Sciatic nerve (tissue), 2 donors: ENCODE measurements at places on chromosomes 5 and 9. TPM values are rescaled to one million over a fixed set of nuclear protein-coding genes. Genes with fewer than 3 reads are reported as not detected.
A peak's percentile ranks its signal among the peaks of the same experiment; 100 is the strongest.

The ABCA1 gene
- total RNA-seq, result 65.8 TPM

The DDX46 gene
- total RNA-seq, result 47.2 TPM

The CDO1 gene
- total RNA-seq, result 72.8 TPM

The PDE6A gene
- not detected for total RNA-seq

The TSLP gene
- total RNA-seq, result 0.22 TPM

The SPINK6 gene
- not detected for total RNA-seq

The CER1 gene
- total RNA-seq, result not detected

- peak; percentile 57 for DNase-seq
These were observed 60.7 kb upstream of the ANGPTL2 start for GRCh38 chr9:127182901-127183746.

DNA sequence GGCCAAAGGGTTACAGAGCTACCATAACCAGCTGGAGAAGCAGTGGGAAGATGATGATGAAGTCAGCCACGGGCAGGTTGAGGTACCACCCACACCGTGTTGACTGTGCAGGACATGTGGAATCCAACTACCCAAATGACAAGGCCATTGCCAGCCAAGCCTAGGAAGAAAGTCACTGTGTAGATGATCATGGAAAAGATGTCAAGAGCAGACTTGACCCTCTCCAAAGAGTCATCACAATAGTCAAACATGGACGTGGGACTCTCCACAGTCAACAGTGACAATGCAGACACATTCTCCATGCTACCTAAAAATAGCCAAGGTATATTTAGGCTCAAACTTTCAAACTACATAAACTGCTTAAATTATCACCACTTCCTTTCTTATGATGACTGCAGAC, 20.9 kb upstream of the SPINK1 start:
- DNase-seq, result no peak

DNA sequence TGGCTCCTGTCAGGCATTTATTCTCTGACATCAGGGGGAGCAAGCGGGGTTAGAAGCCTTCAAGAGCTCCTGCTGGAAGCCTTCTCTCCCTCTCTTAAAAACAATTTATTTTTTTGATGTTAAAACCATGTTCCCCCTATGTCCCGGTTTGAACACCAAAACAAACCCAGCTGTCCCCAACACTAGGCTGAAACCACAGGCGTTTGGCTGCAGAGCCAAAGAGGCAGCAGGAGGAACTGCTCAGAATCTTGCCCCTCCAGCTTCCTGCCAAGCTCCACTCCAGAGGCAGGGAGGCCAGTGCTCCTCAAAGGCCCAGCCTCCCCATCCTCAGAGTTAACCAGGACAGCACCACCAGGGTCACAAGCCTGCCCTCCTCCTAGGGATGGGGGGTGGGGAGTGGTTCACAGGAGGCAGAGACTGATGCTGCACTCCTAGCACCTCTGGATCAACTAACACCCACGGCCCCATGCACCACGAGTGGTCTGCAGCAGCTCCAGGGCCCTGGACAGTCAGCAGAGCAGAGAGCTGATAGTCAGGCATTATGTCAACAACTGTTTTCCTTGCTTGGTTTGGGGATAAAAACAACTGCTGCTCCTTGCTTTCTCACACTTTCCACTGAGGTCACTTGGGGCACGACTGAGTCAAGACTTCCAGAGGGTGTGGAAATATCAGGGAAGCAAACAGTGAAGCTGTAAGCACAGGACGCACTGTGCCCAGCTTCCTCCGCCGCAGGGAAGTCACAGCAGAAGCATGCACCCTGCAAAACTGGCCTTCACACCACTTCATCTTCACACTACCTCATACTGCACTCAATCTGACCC, 96.5 kb upstream of the ADRA1B start:
- DNase-seq, result peak; percentile 66

DNA sequence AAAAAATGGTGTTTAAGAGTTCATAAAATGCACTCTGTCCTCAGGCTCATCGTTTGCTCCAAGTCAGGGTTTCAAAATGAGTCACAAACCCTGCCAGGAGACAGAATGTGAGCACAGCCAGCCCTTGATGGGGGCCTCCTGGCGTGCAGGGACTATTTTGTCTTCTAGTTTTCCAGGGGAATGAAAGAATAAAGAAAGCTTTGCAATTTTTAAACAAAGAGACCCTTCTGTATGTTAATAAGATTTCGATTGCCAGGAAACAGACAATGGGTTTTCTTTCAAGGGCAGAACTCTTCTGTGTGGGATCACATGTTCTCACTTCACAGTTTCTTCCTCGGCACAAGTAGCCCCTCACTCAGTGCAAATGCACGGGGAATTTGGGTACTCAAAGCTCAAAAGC, 121.4 kb upstream of the C6 start:
- no peak for DNase-seq

GRCh38 chr9:107190061-107190935, 92.8 kb upstream of the RAD23B start:
- DNase-seq, result no peak

- no peak for DNase-seq
These were observed 255.8 kb upstream of the SLC24A2 start for GRCh38 chr9:20044686-20045085.

DNA sequence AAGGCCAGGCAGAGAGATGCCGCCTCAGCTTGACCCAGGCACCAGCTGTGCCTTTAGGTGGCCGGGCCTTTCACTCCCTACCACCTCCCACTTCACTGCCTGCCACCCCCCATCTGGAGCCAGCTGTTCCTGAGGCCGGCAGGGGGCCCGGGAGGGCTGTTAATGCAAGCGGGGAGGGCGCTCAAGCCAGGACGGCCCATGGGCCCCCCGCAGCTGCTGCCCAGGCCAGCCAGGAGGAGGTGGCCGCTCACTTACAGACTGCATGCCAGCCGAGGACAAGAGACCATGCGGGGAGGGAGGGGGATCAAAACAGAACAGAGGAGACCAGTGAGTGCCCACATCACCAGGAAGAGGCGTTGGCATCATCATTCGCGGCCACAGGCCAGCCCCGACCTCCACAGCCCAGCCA, 4.5 kb downstream of the ABCA2 start:
- no peak for DNase-seq

- DNase-seq, result peak; percentile 59
These were observed at the start of gene NKD2 for GRCh38 chr5:1008451-1009358. Gene NKD2 (plus strand): TSS chr5:1008802. CDS start chr5:1009058, 256 bp downstream.

DNA sequence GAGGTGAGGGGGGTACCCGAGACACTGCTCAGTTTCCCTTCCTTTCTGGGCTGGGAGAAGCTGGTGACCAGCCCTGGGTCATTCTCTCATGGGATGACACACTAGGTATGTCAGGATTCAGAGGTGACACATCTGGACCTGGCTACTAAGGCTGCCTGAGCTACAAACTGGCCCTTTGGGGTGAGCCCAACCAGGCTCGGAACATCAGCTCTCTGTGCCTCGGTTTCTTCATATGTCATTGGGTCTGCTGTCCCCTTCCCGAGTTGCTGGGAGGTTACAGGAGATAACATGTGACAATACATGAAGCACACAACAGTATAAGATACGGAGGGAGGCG, 11.8 kb downstream of the CARD19 start:
- DNase-seq, result no peak

- no peak for DNase-seq
These were observed 14.2 kb downstream of the ABHD17B start for GRCh38 chr9:71896761-71897160.

- DNase-seq, result no peak
These were observed 113.2 kb downstream of the UNC13B start for GRCh38 chr9:35274993-35275392.

DNA sequence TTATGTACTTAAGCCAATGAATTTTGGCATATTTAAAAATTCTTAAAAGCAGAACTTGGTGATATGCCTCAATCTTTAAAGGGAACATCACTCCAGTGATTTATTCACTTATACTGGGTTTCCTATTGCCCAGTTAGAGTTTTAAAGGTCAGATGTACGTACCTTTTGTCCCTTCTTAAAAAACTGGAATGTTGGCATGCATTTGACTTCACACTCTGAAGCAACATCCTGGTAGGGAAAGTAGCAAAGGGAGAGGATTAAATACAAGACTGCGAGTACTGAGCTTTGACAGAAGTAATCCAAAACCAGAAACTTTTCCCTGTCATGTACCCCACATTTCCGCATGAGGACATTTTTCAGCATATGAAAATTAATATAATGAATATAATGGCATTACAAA, 11.7 kb downstream of the TXN start:
- no peak for DNase-seq

DNA sequence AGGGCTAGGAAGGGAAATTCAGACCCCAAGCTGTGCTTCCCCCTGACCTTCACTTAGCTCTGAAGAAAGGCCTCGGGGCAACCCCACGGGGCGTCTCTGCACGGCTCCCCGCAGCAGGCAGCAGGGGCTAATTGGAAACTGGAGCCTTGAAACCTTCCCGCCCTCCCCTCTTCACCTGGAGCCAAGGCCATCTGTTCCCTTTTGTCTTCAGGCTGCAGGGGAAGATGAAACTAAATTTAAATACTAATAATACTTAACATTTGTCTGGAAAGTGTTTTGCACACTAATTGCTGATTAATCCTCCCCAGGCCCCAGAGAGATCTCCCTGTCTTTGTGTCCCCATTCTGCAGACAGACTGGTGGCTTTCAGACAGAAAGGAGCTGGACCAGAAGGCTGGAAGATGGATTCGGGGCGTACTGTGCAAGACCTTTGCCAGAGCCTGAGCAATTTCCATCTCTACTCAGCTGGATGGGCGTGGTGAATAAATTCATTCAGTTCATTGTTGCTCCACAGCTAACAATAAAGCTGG, 34.1 kb upstream of the CPLX2 start:
- DNase-seq, result no peak

- DNase-seq, result no peak
These were observed 17.7 kb downstream of the IL31RA start for GRCh38 chr5:55868846-55869245.

- DNase-seq, result no peak
These were observed 164.4 kb downstream of the DAB2IP start for GRCh38 chr9:121815546-121816448.

- no peak for DNase-seq
These were observed 231.6 kb upstream of the RPS23 start for GRCh38 chr5:82509762-82510161.

DNA sequence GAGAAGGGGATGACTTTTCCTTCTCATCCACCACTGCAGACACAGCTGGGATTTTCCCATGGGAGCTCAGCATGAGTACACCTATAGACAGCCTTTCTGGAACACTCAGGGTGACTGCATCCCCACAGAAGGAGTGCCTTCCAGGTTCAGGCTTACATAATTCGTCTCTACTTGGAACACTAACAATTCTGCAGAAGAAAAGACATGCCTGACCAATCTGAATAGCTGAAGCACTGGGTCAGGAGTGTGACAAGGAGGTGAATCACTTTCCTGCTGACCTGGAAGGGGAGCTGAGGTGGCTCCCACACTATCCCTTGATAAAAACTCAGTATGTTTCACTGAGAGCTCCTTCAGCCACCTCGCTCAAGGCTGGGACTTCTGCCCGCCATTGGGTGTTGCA, 425.3 kb downstream of the TLR4 start:
- no peak for DNase-seq

GRCh38 chr9:14640294-14640693, 52.9 kb downstream of the ZDHHC21 start:
- DNase-seq, result no peak

- no peak for DNase-seq
These were observed 278.1 kb upstream of the NMUR2 start for GRCh38 chr5:152683205-152683604.

- no peak for DNase-seq
These were observed 112.6 kb downstream of the SAXO1 start for GRCh38 chr9:18920141-18921084.

DNA sequence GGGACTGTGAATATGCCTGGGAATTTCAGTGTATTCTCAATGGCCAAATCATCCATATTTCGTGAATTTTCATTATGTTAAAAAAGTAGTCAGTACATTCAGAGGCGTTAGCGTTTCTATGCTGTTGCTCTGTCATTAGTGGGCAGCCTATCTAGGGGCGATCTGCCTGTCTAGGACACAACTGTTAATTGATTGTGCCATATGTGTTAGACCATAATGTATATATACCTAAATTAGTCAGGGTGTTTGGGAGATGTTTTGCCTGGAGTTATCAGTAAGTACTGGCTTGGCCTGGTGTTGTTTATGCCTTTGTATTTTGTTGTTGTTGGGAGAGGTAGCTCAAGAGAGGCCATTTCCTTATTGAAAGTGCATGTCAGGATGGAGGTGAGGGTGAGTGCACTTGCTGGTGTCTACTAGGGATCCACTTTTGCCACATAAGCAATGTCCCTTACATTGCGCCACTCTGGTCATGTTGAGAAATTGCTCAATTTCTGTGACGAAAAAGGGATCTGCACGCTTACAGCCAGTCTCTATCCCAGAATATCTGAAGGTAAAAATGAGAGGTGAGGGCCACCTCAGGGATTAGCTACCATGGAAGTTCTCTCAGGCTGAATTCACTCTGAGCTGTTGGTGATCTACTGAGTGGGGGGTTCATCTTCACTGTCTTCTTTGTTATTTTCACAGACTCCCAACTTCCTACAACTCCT, 123.3 kb downstream of the ST8SIA4 start:
- DNase-seq, result peak; percentile 54

DNA sequence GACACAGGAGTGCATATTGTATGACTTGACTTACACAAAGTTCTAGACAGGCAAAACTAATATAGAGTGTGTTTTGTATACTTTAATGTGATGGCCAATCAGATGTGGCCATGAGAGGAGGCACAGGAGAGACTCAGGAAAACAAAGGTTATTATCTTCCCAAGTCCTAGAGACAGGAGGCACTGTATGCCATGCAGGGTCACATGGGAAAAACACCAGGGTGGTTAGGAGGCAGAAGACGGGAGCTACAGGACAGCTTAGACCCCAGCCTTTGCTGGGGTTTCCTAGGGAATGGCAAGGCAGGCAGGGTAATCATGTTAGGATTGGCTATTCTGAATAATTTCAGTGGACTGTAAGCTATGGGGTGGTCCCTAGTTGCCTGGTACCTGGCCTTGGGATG, 16.2 kb downstream of the TRPM3 start:
- DNase-seq, result no peak

DNA sequence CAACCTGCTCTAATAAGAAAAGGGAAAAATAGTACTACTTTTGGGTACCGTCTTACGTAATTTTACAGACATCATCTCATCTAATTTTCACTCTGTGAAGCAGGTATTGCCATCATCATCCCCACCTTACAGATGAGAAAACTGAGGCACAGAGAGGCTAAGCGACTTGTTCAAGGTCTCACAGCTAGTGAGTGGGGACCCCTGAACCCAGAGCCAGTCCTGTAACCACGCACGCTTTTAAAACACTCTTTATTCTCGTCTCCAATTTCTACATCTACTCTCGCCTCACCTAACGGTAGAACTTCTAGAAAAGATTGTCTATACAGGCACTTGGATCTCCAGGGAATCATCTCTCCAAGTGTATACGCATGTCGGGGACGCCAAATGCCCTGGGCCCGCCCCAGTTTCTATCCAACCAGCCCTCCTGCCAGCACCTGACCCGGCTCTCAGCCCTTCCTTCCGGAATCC, 1.5 kb upstream of the TRAF1 start:
- no peak for DNase-seq

DNA sequence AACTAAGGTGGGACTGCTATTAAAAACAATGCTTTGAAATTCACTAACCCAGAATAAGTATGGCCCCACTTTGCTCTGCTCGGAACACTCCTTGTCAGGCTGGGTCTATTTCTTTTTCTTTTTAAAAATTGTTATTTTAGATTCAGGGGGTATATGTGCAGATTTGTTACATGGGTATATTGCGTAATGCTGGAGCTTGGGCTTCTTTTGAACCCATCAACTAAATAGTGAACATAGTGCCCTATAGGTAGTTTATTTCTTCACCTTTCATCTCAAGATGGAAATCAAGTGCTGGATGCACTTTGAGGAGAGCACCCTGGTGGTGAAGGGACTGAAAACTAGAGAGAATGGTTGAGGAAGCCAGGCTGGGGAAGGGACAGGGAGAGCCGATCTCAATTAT, 51.0 kb downstream of the GLRA1 start:
- no peak for DNase-seq

GRCh38 chr5:58985311-58985710, 402.4 kb downstream of the RAB3C start:
- DNase-seq, result no peak
